ENCODE measurements at places on chromosomes 3 and 15.
A peak's percentile ranks its signal among the peaks of the same experiment; 100 is the strongest.

GRCh38 chr3:187027531-187028278 lies 97.4 kb downstream of the ST6GAL1 start:
- DNase-seq, result peak; percentile 69

DNA sequence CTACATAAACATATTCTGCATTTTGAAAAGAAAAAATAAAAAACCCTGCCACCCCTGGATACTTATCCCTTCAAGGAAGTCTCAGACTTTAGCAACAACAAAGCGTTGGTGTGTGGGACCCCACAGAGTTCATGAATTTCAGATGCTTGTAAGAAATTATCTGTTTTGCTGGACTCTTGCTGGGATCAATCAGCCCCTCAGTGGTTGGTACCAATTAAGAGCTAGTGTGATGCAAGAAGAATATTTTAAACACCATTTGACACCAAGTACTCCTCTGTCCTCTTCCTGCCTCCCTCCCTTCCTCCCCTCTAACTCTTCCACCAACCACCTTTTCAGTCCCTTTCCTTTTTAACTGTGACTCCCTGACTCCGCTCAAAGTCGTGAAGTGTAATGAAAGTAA lies 51.5 kb downstream of the SST start:
- no peak for DNase-seq

DNA sequence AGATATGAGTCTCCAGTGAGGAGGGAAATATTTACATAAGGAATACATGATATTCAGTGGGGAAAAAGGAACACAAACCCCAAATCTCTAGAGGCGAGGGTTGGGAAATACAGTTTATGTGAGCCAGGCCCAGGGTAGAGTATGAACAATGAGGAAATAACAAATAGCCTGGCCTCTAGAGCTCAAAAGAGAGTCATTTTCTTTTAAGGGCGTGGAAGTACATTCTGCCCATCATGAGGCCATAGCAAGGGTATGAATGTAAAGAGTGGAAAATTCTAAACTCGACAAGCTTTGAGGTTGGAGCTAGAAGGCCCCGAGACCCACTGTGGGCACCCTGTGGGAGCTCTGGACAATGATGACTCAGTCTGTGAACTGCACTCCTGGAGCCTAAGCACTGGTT lies 27.8 kb upstream of the IGF2BP2 start:
- no peak for DNase-seq

DNA sequence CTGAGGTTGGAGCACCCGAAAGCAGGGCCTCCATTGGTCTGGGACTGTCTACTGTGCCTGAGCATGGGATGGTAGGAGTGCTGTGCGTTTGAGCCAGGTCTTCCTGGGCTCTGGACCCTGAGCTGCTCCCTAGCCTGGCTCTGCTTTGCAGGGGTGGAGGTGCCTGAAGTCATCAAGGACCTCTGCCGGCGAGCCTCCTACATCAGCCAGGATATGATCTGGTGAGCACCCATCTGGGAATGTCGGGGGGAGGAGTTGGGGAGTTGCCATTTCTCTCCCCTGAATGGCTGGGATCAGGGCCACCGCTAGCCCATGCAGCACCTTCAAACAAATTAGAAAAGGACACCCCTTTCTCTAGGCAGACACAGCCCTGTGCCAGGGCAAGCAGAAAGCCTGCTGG lies 20.7 kb downstream of the DUOX1 start:
- DNase-seq, result no peak

GRCh38 chr15:97566961-97567360 lies 393.5 kb upstream of the ARRDC4 start:
- no peak for DNase-seq

DNA sequence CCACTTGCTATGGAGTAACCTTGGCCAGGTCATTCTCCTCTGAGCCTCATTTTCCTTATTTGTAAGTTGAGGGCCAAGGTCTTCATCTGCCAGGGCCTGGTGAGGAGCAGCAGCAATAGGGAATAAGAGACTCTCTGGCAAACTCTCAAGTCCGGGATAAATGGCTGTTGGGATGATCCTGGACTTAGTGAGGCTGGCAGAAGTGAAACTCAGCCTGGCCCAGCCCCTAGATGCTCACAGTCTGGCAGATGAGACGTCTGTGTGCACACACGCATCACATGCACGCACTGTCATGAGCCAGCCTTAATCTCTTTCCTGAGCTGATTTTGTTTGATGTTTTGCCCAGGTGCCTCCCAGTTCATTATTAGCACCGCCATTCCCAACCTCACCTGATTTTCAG lies 26.8 kb downstream of the SLC6A6 start:
- no peak for DNase-seq
